HepG2 (cell line): ENCODE measurements at places on chromosomes 12 and 14. TPM values are rescaled to one million over a fixed set of nuclear protein-coding genes. Genes with fewer than 3 reads are reported as not detected.

GRCh38 chr14:104230119-104230815 lies 91.9 kb downstream of the KIF26A start:
- no peak for DNase-seq

- DNase-seq = no peak
Measured at GRCh38 chr12:75257510-75257909, 47.9 kb upstream of the KCNC2 start.

- no peak for DNase-seq
Measured at GRCh38 chr12:20063116-20063515, 305.2 kb upstream of the PDE3A start.

DNA sequence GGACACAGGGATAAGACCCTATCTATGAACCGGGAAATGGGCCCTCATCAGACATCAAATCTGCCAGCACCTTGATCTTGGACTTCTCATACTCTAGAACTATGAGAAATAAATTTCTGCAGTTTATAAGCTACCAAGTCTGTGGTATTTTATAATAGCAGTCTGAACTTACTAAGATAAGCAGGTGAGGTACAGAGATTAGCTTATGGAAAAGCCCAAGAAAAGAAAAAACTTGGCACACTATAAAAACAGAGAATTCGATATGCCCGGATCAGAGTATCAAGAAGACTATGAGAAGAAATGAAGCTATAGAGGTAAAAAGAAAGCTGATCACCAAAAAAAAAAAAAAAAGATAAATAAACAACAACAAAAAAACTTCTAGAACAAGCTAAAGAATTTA lies 52.6 kb downstream of the EEA1 start:
- no peak for DNase-seq

DNA sequence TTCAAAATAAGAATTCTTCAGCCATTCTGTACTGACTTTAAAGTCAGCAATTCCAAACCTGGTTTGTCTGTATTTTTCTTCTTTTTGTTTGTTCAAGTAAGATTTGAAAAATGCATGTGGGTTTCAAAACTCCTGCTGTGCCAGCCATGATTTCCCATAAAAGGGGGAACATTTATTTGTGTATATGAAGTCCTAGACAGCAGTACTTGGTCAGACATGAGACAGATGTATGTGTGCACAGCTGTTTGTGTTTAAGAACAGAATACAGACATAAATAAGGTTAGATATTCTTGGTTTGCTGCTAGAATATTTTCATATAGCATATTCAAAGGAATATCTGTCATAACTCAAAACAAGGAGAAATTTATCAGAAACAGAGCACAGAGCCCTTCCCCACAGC lies 236.0 kb downstream of the ADAMTS20 start:
- no peak for DNase-seq

- no peak for DNase-seq
Measured at GRCh38 chr14:75213172-75213571, 36.8 kb upstream of the TMED10 start.

- DNase-seq = no peak
Measured at GRCh38 chr14:79658769-79659168, 552.5 kb downstream of the DIO2 start.

Gene RHEBL1
- 2.5 and 2.9 TPM in 2 replicates for polyA plus RNA-seq

Gene FITM1
- 2.7 and 3.6 TPM in 2 replicates for polyA plus RNA-seq

Gene FAIM2
- not detected in 2 replicates for polyA plus RNA-seq

Gene LIN7A
- 14.4 and 19.2 TPM in 2 replicates for polyA plus RNA-seq

Gene CLEC1A
- polyA plus RNA-seq = not detected in 2 replicates
